ENCODE measurements at places on chromosomes 3 and 15.
A peak's percentile ranks its signal among the peaks of the same experiment; 100 is the strongest.

GRCh38 chr15:80315289-80315987 lies 63.4 kb upstream of the CTXND1 start:
- no peak for DNase-seq

GRCh38 chr15:63599401-63600000 lies 2.3 kb downstream of the FBXL22 start:
- peak; percentile 91 for DNase-seq

DNA sequence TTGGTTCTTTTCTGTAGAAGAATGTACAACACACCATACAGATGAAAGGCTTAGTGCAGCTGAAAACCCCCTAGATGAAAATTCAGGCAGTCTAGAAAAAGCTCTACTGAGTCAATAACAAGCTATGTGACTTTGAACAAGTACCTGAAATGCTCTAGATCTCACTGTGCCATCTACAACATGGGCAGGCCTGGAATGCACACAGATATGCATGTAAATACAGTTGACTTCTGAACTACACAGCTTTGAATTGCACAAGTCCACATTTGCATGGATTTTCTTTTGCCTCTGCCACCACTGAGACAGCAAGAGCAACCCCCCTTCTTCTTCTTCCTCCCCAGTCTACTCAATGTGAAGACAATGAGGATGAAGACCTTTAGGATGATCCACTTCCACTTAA lies 98.4 kb downstream of the CNTN3 start:
- DNase-seq: no peak

- DNase-seq: peak; percentile 47
These were observed 5.5 kb downstream of the MYL3 start for GRCh38 chr3:46857485-46858341.

DNA sequence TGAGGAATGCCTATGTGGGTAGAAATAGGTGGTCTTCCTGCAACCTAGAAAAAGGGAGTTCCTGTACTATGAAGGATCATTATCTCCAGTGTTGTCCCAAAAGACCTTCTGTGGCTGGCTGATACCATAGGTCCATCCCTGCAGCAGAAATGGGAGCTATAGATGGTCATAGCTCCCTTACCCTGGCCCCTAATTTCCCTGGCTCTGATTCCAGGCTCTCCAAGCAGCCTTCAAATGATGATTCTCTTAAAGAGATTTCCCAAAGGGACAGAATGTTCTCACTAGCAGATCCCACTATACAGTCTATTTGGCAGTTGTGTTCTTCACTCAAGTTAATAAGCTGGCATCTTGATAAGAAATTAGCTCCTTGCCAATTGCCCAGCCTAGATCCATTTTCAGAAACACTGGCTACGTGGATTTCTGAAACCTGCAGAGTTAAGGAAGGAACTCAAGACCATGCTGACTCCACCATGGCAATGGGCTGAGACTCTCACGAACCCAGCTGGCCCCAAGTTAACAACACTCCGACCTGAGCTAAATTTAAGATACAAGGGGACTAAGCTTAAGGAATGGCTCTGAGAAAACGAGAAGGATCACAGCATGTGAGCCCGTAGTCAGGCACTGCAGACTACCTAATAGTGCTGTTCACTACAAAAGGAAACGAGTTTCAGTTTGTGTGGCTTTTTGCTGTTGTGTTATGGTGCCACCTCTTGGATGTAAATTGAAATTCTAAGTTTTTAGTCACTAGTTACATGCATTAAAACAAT lies 11.4 kb downstream of the C15orf40 start:
- no peak for DNase-seq
